RPMI7951 (cell line): ENCODE measurements at places on chromosomes 6 and 20.

GRCh38 chr6:43150051-43150751, 20.9 kb upstream of the SRF start:
- no peak for DNase-seq

- DNase-seq = no peak
These were observed 9.4 kb downstream of the DCBLD1 start for GRCh38 chr6:117491916-117492315.

GRCh38 chr6:30614843-30615218, 2.2 kb downstream of the PPP1R10 start:
- peak; percentile 97 for DNase-seq

GRCh38 chr20:33079259-33079658, at the start of gene BPIFB4:
BPIFB4 (plus strand) TSS chr20:33079643; CDS start chr20:33081527, 1,884 bp downstream.
- peak; percentile 70 for DNase-seq

DNA sequence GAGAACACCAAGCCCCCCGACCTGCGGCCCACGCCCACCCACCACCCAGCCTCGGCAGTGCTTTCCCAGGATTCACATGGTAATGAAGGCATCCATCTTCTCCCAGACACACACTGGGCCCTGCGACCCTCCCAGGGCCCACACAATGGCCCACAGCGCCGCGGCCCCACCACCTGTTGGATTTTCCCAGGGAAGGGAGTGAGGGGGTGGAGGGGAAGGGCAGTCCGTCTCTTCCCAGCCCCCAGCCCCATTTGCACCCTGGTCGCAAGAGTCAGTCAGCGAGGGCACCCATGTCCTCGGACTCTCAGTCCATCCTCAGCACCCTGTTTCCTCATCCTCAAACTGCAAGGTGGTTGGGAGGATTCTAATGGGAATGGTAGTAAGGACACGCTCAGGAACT, 23.7 kb upstream of the ID1 start:
- no peak for DNase-seq

DNA sequence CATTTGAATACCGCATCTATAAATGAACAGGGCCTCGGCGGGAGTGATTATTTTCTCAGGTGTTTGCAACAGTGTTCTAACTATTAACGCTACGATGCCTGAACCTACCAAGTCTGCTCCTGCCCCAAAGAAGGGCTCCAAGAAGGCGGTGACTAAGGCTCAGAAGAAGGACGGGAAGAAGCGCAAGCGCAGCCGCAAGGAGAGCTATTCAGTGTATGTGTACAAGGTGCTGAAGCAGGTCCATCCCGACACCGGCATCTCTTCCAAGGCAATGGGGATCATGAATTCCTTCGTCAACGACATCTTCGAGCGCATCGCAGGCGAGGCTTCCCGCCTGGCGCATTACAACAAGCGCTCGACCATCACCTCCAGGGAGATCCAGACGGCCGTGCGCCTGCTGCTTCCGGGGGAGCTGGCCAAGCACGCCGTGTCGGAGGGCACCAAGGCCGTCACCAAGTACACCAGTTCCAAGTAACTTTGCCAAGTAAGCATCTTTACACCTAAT, 70.9 kb downstream of the HFE start:
- DNase-seq = no peak

GRCh38 chr6:140874066-140874465, 1258.7 kb upstream of the GJE1 start:
- no peak for DNase-seq

- DNase-seq = no peak
These were observed 10.0 kb downstream of the ENTPD6 start for GRCh38 chr20:25205277-25206062.

DNA sequence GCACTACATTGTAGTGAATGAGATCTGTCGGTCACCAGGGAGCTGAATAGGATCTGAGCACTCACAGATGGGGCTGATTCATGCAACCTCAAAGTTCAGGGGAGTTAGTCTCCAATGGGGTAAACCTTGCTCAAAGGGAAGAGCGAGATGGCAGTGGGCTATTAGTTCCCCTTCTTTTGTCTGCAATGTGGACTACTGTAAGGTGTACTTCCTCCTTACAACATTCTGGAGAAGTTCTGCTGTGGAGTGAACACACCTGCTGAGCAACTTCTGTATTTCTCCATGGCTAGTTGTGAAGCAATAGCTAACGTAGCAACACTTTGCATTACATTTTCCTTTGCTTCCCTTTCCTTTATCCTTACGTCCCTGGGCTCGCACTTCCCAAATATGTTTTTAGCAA, 134.3 kb upstream of the B3GAT2 start:
- DNase-seq = no peak

DNA sequence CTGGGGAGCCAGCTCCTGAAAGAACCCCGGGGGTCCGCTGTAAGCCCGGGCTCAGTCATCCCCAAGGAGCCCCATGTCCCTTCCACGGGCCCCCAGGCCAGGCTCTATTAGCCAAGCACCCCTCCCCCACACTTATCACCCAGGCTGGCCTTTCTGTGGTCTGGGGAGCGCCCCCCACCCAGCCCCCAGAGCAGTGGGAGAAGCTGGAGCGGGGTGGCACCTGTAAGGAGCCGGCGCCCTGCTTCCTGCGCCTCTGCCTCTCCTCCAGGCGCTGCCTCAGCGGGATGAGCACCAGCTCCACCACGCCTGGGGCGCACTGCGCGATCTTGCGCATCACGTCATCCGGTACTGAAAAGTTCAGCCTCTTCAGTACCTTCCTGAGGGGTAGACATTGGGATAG, 2.3 kb downstream of the SPEF1 start:
- DNase-seq = no peak

DNA sequence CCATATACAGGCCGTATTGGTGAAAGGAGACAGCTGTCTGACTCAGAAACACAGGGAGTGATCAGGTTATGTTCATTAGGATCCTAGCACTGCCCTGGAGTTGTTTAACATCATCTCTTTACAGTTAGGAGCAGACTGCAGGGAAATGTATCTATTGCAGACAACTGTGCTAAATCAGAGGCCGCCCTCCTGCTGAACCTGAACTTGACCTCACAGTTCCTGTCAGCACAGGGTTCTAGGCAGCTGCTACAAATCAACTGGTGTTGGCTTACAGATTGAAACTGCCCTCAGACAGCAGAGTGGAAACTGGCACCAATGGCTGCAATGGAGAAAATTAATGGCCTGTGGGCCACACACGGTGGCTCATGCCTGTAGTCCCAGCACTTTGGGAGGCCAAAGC, 3.7 kb upstream of the RPP40 start:
- no peak for DNase-seq

- DNase-seq = no peak
These were observed 763.6 kb downstream of the TENT5A start for GRCh38 chr6:80988892-80989291.

GRCh38 chr6:29294499-29294914, 7.0 kb upstream of the OR14J1 start:
- no peak for DNase-seq

GRCh38 chr20:4673371-4674001, 48.2 kb upstream of the PRND start:
- no peak for DNase-seq

DNA sequence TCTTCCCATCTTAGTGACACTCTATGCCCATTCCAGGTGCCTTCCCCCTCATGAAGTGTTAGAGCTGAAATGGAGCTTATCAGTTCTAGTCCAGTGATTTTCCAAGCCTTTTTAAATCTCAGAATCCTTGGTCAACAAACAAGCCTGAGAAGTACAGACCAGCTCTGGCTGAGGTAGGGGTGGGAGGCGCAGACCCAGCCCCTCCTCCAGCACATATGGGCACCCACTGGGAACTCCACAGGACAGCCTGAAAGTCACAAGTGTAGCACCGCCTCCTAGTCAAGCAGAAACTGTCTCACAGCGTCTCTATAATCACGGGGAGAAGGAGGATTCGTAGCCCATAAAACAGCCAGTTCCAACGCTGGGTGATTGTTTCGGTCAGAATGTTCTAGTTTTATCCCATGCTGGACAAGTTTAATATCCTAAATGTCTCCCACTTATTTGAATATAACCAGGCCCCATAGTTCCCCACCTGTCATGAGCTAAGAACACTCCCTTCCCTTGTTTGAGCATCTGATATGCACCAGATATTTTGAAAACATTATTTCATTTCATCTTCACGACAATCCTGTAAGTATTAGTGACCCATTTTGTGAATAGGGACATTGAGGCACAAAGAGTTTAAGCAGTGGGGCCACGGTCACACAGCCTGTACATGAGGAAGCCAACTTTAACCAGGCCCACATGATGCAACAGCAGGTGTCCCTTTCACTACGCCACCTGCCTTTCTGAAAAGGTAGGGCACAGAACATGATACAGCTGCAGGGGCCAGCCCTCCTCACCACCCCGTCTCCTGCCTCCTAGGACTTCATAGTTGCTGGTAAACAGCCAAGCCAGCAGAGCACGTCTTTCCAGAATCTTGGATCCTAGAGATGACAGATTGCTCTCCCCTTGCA, 40.1 kb downstream of the TRAF3IP2 start:
- no peak for DNase-seq

- no peak for DNase-seq
These were observed 89.6 kb downstream of the CDH22 start for GRCh38 chr20:46218656-46219055.

DNA sequence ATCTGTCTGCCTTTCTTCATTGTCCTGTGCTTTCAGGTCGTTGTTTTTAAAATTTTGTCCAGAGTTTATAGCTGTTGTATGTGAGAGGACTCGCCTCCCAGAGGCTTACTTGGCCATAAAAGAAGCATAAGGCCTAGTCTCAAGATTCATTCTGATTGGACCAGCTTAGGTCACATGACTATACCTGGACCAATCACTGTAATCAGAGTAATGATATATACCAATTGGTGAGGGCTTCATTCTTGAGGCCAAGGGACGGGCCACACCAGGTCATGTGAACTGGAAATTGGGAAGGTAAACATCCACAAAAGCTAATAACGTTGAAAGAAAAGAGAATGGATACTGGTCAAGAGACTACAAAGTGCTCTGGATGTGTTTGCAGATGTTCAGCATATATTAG, 141.4 kb upstream of the SULF2 start:
- DNase-seq = no peak

DNA sequence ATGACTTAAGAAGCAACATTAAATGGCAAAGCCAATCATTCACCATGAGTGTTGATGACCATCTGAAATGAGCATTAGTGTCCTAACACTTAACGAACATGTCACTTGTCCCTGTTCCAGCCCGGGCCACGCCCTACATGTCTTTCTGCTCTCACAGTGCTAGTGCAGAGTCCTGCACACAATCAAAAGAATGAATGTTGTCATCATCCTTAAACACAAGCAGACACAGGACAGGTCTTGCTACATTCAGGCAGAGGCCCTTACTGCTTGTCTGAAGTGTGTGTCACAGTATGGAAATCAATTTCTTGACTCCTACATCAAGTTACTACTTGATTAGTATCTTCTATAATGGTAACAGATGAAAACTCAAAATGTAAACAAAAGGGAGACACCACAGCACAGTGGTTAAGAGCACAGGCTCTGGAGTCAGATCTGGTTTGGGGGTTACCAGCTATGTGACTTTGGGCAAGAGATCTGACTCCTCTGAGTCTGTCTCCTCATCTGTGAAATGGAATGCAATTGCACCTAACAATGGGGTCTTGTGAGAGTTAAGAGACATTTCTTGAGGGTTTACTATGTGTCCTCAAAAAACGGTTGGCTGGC, 17.4 kb downstream of the UBE2V1 start:
- no peak for DNase-seq

DNA sequence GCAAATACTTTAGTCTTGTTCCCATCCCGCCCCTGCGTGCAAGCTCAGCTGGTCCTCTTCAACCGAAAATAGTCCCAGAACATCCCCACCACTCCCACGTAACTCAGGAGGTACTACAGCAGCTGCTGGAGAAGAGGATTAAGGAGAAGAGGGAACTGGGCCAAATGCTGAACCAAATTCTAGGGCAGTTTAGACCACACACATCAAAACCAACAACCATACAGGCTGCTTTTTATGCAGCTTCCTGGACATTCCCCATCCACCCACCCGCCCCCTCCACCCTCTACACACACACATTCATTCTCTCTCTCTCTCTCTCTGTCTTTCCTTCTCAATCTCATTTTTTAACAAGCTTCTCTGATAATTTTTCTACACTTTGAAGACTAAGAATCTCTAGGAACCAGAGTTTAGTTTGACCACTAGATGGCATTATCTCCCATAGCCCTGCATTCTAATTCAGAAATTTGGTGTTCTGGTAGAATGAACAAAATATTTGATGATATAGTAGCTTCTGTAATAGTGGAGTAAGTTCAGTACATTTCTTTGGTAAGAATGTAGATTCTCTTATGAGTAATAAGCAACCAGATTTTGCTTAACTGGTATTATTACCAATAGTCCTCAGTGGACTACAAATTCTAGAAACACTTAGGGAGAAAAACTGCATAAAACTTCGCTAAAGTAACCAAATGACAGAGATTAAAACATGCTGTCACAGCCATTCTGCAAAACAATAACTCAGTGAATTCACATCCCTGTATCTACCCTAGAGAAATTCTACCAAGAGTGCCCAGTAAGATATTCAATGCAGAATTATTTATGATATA, 52.1 kb upstream of the BEND6 start:
- peak; percentile 88 for DNase-seq

- DNase-seq = peak; percentile 65
These were observed 21.6 kb upstream of the GFOD1 start for GRCh38 chr6:13508711-13509705.

- no peak for DNase-seq
These were observed 15.4 kb upstream of the MYLK2 start for GRCh38 chr20:31803552-31804291.

DNA sequence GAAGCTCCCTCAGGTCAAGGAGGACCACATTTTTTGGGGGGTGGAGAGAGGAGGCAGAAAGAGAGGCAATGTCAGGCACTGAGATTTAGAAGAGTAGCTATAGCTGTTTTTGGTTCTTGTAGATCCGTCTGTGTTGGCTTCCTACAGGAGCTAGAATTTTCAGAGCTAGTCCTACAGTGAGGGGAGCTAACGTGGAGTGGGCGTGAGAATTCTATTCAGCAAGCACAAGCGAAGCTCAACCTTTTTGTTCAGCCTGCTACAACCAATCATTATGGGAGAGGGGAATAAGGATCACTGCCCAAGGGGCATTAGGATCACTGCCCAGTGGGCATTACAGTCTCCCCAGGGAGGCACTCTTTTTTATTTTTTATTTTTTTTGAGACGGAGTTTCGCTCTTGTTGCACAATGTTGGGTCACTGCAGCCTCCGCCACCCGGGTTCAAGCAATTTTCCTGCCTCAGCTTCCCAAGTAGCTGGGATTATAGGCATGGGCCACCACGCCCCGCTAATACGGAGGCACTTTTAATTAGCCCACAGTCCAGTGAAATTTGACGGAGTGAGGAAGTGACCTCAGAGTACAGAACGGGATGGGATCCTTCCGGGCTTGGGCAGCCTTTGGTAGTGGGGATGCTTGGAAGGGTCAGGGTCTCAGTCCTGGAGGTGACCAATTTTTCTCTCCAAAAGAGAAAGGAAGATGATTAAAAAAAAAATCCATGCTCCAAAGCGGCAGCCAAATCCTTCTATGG, 1.1 kb upstream of the PANK2 start:
- DNase-seq = peak; percentile 67

GRCh38 chr20:54514028-54514607, 38.7 kb downstream of the DOK5 start:
- DNase-seq = no peak

GRCh38 chr6:11869672-11870340, 91.2 kb upstream of the ADTRP start:
- DNase-seq = peak; percentile 74
